SIG-M5 (cell line): ENCODE measurements at places on chromosomes 5 and 9.

- DNase-seq = no peak
Measured at GRCh38 chr5:31469466-31469865, 62.4 kb downstream of the DROSHA start.

DNA sequence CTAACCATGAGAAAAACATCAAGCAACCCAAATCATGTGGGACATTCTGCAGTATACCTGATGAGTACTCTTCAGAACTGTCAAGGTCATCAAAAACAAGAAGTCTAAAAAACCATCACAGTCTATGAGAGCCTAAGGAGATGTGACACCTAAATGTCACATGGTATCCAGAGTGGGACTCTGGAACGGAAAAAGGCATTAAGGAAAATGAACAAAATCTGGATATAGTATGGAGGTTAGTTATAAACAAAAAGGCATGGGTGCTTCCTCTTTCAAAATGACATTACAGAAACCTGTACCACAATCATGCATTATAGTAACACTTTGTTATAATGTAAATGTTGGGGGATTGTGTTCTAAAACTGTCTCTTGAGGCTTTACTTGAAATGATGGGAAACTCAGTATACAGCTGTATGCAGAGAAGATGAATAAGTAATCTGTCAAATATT is 47.4 kb downstream of the PRKACG start:
- DNase-seq = no peak

- DNase-seq = no peak
Measured at GRCh38 chr9:111483439-111483857, 735 bp downstream of the ECPAS start.

DNA sequence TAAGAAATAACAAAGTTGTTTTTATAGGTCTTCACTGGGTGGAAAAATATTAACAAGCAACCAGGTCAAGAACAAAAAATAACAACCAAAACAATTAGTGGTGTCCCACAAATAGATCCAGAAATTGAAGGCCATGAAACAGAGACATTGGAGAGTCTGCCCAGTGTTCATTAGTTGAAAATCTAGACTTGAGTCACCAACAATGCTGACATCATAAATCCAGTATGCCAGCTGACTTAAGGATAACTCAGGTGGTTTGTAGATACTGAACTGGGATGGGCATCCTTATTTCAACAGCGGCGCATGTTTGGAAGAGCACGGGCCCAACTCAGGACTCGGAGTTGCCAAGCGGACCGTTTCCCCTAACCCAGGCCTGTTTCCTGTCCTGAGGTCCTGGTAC is 80.7 kb upstream of the TNFAIP8 start:
- no peak for DNase-seq

DNA sequence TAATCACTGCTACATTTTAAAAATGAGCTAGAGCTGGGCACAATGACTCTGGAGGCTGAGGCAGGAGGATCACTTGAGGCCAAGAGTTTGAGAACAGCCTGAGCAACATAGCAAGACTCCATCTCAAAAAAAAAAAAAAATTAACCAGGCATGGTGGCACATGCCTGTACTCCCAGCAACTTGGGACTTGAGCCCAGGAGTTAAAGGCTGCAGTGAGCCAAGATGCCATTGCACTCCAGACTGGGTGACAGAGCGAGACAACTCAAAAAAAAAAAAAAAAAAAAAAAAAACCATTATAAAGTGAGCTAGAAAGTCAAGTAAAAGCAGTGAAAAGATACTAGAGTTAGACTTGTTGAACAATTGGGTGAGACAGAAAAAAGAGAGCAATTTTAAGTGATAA is 28.2 kb downstream of the FEM1C start:
- no peak for DNase-seq

GRCh38 chr5:140327589-140327988 is 18.8 kb downstream of the HBEGF start:
- DNase-seq = no peak

DNA sequence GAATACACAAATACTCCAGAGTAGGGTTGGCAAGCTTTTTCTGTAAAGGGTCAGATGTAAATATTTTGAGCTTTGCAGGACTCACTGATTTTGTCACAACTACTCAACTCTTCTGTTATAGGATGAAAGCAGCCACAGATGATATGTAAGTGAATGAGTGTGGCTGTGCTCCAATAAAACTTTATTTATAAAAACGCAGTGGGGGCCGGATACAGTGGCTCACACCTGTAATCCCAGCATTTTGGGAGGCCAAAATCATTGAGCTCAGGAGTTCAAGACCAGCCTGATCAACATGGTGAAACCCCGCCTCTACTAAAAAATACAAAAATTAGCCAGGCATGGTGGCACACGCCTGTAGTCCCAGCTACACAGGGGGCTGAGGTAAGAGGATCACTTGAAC is 69.1 kb downstream of the FBXW11 start:
- DNase-seq = no peak

GRCh38 chr9:95459851-95460517 is 56.8 kb downstream of the PTCH1 start:
- DNase-seq = no peak

DNA sequence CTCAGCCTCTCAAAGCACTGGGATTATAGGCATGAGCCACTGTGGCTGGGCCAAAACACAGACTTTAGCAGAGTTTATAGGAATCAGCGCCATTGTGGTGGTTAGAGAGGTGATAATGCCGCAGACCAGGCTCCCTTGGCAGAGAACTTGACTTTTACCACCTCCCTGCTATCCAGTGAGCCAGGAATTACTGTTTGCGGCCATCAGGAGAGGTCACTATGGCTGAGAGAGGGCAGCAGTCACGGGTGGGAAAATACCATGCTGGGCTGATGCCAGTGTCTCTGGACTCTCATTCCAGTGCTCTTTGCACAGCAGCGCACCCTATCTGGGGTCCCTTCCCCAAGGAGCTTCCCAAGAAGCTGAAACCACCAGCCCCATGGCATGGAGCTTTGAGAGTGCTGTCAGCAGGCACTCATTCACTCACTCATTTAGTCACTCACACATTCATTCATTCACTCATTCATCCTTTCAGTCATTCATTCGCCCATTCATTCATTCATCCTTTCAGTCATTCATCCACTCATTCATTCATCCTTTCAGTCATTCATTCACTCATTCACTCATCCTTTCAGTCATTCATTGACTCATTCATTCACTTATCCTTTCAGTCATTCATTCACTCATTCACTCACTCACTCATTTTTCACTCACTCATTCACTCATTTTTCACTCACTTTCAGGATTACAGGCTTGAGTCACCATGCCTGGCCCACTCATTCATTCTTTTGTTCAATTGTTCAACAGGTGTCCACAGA is 27.3 kb upstream of the RNU6ATAC start:
- DNase-seq = no peak

- DNase-seq = no peak
Measured at GRCh38 chr9:128729766-128730517, 6.0 kb upstream of the ZDHHC12 start.

- no peak for DNase-seq
Measured at GRCh38 chr5:137649228-137649935, 86.5 kb downstream of the KLHL3 start.
